ENCODE measurements at places on chromosomes 6 and 20.

DNA sequence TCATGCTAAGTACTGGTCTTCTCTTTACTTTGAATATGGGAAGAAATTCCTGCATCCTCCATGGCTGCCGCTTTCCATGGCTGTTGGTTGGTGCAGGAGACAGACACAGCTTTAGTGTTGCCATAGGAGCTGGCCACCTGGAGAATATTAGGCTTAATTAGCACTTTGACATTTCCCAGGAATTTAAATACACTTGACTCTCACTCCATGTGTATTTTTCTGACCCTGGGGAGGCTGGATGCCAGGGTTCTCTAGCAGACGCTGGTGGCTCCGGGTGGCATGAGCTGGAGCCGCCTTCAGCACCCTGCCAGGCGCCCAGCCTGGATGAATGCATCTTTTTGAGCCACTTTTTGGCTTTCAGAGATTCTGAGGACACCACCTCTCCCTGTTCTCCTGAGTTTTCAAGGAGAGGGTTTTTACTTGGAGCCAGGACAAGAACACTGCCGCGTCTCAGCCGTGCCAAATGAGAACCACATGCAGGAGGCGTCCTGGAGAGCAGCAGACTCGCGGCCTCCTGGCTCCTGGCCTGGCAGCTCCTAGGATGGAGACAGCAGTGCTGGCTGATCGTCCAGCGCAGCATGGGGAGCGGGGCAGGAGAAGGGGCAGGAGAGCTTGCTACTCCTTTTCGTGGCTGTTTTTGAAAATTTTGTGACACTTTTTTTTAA, 258.8 kb downstream of the SMOC2 start:
- DNase-seq, result no peak

DNA sequence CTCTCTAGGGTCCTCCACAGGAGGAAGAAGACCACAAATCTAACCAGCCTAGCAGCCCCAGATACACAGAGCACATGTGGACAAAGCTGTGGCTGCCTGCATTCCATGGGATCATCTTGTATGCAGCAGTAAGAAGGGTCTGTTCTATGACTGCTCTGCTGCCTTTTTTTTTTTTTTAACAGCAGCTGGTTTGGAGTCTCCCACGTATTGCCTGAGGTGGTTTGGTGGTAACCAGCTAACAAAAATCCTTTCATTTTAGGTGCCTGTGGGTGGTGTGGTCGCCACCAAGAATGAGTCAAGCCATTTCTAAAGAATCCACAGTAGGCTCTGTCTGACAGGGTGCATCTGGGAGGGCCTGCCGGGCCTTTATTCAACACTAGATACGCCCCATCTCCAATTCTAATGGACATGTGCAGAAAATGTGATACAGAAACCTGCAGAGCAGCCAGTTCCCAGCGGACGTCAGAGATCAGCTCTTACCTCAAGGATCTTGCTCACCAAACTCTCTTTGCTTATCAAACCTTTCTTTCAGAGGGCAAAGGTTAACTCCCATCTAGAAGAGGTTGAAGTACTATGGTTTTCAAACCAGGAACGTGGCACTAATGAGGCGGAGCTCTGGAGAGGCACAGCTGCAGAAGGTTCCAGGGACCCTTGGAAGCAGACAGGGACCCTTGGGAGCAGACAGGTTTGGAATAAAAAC, 32.0 kb downstream of the GNAS-AS1 start:
- DNase-seq, result peak; percentile 98

DNA sequence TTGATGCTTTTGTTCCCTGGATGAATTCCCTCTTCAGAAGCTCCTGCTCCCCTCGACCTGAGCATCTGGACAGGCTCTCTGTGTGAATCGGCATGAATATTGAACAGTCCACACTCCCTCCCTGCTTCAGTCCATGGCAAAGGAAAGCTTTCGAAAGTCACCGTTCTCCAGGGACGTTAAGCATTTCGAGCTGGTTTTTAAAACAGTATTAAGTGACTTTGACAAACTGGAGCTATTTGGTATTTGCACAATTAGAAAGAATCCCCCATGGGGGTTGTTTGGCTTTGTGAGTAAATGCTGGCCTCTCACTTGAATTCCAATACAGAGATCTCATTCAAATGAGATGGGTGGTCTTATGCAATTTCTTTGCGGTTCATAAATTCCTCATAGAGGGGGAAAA, 85.3 kb upstream of the TIAM2 start:
- DNase-seq, result no peak

GRCh38 chr6:166619912-166620311, 7.1 kb downstream of the RPS6KA2 start:
- DNase-seq, result no peak

- DNase-seq, result no peak
Observed at GRCh38 chr6:16857969-16858592, 96.8 kb upstream of the ATXN1 start.

DNA sequence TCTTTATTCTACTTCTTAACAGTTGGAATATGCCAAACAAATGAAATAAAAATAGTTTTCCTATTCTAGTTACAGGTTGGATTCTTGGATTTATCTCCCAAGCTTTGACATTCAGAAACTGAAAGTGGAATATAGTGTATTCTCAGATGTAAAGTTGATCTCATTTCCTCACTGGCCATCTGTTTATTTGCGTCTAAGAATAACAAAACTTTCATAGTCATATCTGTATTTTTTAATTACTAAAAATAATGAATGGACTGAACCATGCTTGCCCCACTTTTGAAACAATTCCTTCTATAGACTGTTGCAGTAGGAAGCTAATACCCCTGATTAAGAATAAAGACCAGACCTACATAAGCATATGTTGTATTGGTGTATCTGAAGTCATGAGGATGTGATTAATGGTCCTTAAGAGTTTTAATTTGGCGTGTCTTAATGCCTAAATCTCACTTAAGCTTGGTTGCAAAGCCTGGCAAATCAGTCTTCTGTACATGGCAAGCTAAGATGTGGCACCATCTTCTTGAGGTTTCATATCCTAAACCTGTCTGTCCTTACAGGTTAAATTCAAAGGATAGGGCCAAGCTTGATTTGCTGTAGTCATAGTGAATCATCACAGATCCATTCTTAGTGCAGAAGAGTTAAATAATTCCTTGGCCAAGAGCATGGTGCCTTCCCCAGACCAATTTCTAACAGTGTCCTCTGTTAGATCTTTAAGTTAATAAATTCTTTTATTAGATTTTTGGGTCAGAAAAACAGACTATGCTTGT, 58.9 kb downstream of the FOXO3 start:
- DNase-seq, result no peak

DNA sequence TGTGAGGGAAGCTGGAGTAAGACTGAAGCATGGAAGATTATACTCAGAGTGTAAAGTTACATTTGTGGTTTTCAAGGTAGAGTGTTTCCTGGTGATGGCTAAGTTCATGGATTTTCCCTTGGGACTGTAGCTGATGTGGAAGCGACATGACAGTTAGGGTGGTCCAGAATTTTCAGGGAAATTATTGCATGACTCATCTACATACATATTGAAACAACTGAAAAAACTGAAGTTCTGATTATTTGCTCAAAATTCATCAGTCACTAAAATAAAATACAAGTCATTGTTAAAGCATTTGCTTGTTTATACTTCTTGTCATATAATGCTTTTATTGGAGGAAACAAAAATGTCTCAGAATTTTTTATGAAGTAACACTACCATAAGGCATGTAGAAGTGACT, 700.0 kb downstream of the RFPL4B start:
- no peak for DNase-seq

DNA sequence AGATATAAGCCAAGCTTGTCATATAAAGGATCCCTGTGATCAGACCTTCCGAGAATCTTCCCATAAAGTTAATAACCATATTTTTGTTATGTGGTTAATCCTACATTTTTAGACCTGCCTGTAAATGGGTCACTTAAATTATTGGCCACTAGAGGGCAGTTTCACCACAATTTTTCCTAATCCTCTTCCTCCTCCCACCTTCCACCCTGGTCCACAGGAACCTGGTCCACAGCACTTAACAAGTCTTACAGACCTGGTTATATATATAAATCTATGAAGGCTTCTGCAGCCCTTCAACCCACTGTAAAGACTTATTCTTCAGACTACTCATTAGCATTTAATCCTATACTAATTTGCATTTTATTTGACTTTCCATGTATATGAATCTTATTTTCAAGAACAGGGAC, 28.3 kb downstream of the MRS2 start:
- DNase-seq, result peak; percentile 29

DNA sequence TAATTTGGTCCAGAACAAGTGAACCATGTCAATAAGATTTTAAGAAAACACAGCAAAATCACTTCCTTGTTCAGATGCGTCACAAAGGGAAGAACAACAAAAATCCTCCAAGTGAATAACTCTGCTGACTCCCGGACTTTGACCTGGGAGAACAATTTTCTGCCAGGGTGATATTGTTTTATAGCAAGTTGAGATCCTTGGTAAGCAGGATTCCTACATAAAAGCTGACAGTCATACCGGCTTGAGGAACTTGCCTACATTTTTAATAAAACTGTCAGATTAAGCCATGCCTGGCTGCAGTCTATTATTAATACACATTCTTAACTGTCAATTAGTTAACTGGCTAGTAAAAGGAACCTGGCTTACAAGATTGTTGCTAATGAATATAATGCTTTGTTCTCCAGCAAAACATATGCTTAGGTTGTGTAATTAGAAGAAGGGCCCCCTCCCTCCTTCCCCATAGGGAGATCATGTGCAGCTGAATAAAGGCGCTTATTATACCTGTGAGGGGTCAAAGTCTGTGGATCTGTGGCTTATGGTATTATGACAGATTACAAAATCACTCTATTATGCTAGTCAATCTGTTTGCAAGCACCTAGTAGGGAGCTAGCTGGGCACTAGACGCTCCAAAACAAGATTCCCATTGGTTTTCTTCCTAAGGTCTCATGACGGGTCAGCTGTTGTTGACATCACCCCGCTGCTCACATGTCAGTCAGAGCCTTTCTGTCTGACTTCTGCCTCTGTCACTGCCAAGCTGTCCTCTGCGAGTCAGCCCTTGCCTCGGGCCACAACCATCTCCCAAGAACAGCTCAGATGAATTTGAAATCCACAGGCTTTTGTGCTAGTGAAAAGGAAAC, 44.6 kb upstream of the SEC63 start:
- DNase-seq, result peak; percentile 100

DNA sequence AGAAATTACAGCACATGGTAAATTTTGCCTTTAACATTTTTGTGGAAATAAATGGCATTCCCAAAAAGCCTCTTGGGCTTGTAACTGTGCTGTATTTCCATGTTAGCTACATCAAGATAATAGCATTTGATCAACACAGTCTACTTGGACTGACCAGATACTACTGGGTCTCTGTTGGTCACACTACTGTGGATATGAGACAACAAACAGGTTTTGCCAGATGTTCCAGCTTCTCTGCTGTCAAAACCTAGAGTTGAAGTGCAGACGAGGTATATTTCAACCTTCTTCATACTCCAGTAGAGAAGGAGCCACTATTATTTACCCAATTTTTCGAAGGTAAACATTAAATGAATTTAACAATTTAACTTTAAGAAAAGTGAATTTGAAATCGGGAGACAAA, 284.7 kb upstream of the CITED2 start:
- DNase-seq, result no peak

- DNase-seq, result no peak
Observed at GRCh38 chr6:138378463-138378862, 758 bp downstream of the SMIM28 start.

- DNase-seq, result no peak
Observed at GRCh38 chr20:50876063-50876685, 55.1 kb downstream of the ADNP start.

Data from foreskin melanocyte (primary cell).